T-helper 17 cell (primary cell): ENCODE measurements at places on chromosomes 6 and 20. TPM values are rescaled to one million over a fixed set of nuclear protein-coding genes. Genes with fewer than 3 reads are reported as not detected.
A peak's percentile ranks its signal among the peaks of the same experiment; 100 is the strongest.

DSP gene
- not detected for total RNA-seq

SLPI gene
- not detected for total RNA-seq

HLA-C gene
- total RNA-seq: 2,634 TPM

PPP1R18 gene
- total RNA-seq: 117 TPM

HLA-DQA2 gene
- total RNA-seq: 0.70 TPM

HSPA12B gene
- not detected for total RNA-seq

DNA sequence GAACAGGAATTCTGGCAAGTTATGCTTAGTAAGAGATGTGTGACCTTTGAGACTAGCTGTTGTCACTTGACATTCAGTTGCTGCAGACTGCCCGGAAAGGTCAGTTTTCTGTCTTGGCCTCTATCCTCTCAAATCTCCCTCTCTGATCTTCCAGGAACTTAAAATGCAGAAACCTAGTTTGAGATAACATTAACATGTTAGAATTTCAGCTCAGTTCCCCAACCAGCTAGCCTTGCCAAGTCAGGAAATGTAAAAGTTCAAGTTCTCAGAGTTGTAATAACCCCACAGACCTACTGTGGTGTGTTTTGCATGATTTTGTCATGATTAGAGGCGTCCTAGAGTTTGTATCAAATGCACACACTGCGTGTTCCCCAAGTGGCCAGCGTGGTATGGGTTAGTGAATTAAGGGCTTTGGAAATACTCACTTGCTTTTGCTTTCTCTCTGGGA lies 46.6 kb downstream of the DUSP22 start:
- H3K4me1 ChIP-seq: peaks cover 22% of the 10 kb centered on the region
- no peaks in the 10 kb centered on the region for H3K27me3 ChIP-seq
- H3K27ac ChIP-seq: no peak overlapping the region
- H3K36me3 ChIP-seq: no peaks in the 10 kb centered on the region
- H3K4me3 ChIP-seq: no peak overlapping the region

- peak overlapping the region; percentile 19 for H3K4me3 ChIP-seq
- H3K27ac ChIP-seq: peak overlapping the region; percentile 21
- no peak for DNase-seq
- H3K4me1 ChIP-seq: peaks cover 15% of the 10 kb centered on the region
Measured at GRCh38 chr6:3252369-3252768, 6.4 kb upstream of the PSMG4 start.

GRCh38 chr20:3137492-3137891 lies 22.2 kb downstream of the FASTKD5 start:
- H3K36me3 ChIP-seq: no peaks in the 10 kb centered on the region
- H3K4me3 ChIP-seq: no peak overlapping the region
- H3K27ac ChIP-seq: no peak overlapping the region

GRCh38 chr20:13784271-13784892 lies 337 bp downstream of the ESF1 start:
- H3K36me3 ChIP-seq: peaks cover 8% of the 10 kb centered on the region
- H3K27me3 ChIP-seq: no peaks in the 10 kb centered on the region
- peak overlapping the region; percentile 99 for H3K4me3 ChIP-seq

DNA sequence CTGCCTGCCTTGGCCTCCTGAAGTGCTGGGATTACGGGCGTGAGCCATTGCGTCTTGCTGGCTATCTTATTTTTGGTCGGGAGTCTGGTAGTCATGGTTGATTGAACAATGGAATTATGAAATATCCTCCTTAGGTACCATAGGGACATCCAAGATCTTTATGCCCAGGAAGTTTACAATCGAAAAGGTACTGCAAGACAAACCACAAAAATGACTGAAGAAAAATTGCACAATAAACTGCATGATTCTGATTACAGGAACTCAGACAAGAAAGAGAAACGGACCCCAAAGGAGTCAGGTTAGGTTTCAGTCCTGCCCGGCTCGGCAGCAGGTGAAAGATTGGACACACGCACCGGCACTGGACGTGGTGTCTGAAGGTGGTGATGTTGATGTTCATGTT lies 5.3 kb downstream of the SLC26A8 start:
- peaks cover 33% of the 10 kb centered on the region for H3K27me3 ChIP-seq
- peaks cover 8% of the 10 kb centered on the region for H3K4me1 ChIP-seq
- H3K4me3 ChIP-seq: no peak overlapping the region
- DNase-seq: no peak
- H3K36me3 ChIP-seq: peaks cover 4% of the 10 kb centered on the region

GRCh38 chr6:90495216-90495817 lies 91.6 kb downstream of the MAP3K7 start:
- no peak overlapping the region for H3K4me3 ChIP-seq
- H3K36me3 ChIP-seq: no peaks in the 10 kb centered on the region
- DNase-seq: no peak
- peaks cover 12% of the 10 kb centered on the region for H3K4me1 ChIP-seq

DNA sequence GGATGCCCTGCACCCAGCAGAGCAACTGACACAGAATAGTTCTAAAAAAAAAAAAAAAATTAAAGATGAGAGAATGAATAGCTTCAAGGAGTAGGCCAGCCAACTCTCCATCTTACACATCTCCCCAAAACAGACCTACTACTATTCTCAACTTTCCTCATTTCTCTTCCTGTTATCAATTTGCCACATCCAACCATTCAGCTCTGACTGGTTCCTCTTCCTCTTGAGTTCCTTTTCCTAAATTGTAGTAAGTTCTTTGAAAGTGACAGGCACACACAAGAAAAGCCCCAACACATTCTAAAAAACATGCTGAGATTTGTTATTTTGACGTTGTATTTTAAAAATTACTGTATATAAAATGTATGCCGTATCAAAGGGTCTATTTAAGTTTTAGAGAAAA lies 117.2 kb downstream of the PDSS2 start:
- H3K27me3 ChIP-seq: no peaks in the 10 kb centered on the region
- H3K4me3 ChIP-seq: no peak overlapping the region
- H3K27ac ChIP-seq: no peak overlapping the region
- DNase-seq: no peak
- no peaks in the 10 kb centered on the region for H3K4me1 ChIP-seq

GRCh38 chr6:166194914-166195859 lies 27.5 kb upstream of the TBXT start:
- DNase-seq: no peak
- H3K36me3 ChIP-seq: no peaks in the 10 kb centered on the region
- H3K4me3 ChIP-seq: no peak overlapping the region
- no peak overlapping the region for H3K27ac ChIP-seq

DNA sequence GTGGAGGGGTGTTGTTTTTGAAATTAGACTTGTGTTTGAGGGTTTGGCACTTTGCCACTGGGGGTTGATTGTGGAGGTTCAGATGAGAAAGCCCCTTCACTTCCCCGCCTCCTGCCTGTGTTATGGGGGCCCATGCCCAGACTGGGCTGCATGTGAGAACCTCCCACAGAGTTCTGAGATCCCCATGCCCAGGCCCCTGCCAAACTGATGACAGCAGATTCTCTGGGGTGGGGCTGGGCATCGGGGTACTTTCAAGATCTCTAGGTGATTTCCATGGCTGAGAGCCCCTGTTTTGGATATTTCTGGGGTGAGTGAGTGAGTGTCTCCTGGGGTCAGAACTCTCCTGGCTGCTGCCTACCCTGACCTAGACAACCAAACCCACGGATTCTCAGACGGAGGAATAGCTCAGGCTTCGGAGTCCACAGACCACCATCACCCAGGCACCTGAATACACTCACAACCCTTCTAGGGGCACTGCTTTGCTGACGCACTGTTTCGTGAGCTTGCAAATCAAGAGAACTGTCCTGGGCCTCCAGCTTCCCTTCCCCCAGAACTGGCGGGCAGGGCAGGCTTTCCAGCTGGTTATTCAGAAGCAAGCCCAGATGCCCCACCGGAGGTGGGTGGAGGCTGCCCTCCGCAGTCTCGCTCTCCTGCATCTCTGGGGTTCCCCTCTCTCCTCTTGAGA lies 6.3 kb downstream of the BCAS1 start:
- no peak for DNase-seq
- no peak overlapping the region for H3K4me3 ChIP-seq
- peak overlapping the region; percentile 14 for H3K27ac ChIP-seq
- H3K4me1 ChIP-seq: peaks cover 10% of the 10 kb centered on the region

GRCh38 chr6:25192590-25193459 lies 86.3 kb upstream of the CARMIL1 start:
- H3K36me3 ChIP-seq: no peaks in the 10 kb centered on the region
- no peak overlapping the region for H3K4me3 ChIP-seq
- H3K27ac ChIP-seq: no peak overlapping the region
- peaks cover 55% of the 10 kb centered on the region for H3K27me3 ChIP-seq
- H3K4me1 ChIP-seq: no peaks in the 10 kb centered on the region

GRCh38 chr6:162942866-162943265 lies 215.1 kb downstream of the PACRG start:
- no peak overlapping the region for H3K4me3 ChIP-seq
- H3K27me3 ChIP-seq: no peaks in the 10 kb centered on the region
- H3K27ac ChIP-seq: no peak overlapping the region
- H3K4me1 ChIP-seq: no peaks in the 10 kb centered on the region
- H3K36me3 ChIP-seq: no peaks in the 10 kb centered on the region

- DNase-seq: no peak
- peaks cover 35% of the 10 kb centered on the region for H3K27me3 ChIP-seq
- peaks cover 7% of the 10 kb centered on the region for H3K36me3 ChIP-seq
- no peak overlapping the region for H3K4me3 ChIP-seq
Measured at GRCh38 chr20:60085551-60086132, 127.4 kb downstream of the CDH26 start.

GRCh38 chr6:62746161-62746560 lies 460.1 kb upstream of the KHDRBS2 start:
- no peak overlapping the region for H3K27ac ChIP-seq
- H3K36me3 ChIP-seq: no peaks in the 10 kb centered on the region
- H3K27me3 ChIP-seq: no peaks in the 10 kb centered on the region
- no peaks in the 10 kb centered on the region for H3K4me1 ChIP-seq
- DNase-seq: no peak
- H3K4me3 ChIP-seq: no peak overlapping the region
